ENCODE measurements at places on chromosomes 16 and 17.

DNA sequence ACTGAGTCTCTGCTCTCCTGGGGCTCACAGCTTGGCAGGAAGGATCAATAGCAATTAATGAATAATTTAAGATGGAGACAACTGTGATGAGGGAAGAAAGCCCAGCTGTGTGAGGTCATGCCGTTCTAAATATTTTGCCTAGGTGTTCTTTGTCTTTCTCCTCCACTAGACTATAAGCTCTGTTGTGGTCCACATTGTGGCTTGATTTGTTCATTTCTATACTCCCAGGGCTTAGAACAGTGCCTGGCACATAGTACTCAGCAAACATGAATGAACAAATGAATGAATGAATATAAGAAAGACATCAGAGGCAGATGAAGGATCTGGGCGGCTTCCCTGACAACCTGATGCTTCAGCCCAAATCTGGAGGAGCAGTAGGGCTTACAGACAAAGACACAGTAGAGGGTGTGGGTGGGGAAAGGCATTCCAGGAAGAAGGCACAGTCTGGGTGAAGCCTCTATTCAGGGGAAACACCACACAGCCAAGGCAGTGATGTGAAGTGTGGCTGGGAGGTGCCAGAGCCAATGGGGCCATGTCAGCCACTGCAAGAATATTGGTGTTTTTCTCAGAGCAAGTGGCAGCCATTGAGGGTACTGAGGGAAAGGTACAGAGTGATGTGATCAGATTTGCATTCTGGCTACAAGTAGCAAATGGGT lies 8.3 kb downstream of the CDH13 start:
- no peak for DNase-seq

DNA sequence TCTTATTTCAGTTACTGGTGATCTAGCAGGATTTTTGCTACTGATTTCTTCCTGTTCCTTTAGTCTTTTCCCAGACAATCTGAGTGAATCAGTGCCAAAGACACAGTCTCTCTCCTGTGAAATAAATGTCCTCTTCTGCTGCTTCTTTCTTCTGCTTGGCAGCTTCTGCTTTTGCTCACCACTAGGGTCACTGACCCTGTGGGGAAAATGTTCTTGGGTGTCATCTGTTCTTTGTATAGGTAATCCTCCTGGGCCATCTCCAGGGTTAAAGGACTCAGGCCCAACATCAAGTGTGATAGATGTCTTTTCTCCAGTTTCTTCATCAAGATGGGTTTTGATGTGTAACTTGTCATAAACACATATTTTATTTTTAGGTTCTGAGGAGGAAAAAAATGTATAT lies 5.2 kb downstream of the PALB2 start:
- no peak for DNase-seq

DNA sequence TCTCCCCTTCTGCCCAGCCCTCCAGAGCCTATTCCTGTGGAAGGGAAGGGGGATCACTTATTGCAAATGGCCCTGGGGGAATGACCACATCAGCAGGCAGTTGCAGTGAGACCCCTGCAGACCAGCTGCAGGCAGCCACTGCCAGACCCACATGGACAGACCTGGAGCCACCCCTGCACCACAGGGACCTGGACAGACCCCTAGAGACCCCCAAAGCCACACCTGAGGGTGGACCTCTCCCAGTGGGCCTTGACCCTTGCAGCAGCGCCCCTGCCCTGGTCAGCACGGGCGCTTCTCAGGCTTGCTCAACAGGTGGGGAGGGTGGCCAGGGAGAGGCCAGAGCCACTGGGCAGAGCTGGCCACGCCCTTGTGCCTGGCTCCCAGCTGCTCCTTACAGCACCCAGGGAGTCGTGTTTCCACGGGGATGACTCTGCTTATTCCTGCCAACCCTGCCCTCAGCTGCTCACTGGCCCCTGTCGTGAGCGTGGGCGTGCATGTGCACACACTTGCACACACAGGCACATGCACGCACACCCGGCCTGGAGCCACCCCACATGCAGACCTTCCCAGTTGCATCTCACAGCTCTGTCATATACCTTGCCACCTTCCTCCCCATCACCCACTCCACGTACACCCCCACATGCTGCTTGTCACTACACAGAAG lies 1.3 kb upstream of the SCN4A start:
- no peak for DNase-seq

- no peak for DNase-seq
Observed at GRCh38 chr17:79949656-79950209, 85.9 kb downstream of the TBC1D16 start.

DNA sequence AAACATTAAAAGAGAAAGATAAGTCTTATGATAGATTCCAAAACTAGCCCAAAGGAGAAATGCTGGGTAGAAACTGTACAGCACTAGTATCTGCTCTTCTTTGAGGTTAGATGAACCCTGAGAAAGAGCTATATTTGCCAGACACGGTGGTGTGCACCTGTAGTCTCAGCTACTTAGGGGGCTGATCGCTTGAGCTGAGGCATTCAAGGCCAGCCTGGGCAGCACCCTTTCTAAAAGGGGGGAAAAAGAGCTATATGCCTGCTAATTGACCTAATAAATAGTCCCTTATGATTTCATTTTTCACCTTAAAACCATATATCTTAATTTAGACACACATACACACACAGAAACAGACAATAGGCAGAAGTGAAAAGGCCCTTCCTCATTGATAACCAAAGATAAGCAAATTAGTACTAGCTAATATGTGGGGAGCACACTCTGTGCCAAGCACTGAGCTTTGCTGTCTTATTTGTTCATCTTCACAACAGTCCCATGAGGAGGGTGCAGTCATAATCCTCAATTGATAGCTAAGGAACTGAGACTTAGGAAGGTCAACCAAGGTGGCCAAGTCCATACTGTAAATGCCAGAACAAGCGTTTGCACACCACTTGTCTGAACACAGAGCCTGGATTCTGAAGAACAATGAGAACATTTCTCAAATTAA lies 56.6 kb upstream of the NLK start:
- DNase-seq = no peak

GRCh38 chr17:77125432-77125901 lies 15.3 kb upstream of the SEC14L1 start:
- no peak for DNase-seq

DNA sequence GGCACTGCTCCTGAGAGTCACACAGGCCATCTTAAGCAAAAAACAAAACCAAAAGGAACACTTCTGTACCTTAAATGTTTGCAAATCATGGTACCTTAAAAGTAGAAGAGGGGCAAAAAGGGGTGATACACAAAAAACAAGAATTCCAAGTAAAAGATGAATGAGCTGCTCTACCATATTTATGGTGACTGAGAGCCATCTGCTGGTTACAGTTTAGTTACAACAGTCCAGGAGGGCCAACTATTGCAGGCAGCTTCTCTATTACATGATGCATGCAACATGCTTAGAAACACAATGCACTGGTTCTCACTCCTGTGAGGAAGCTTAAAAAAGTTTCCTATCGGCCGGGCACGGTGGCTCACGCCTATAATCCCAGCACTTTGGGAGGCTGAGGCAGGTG lies 53.5 kb downstream of the STX8 start:
- DNase-seq = peak; percentile 3

DNA sequence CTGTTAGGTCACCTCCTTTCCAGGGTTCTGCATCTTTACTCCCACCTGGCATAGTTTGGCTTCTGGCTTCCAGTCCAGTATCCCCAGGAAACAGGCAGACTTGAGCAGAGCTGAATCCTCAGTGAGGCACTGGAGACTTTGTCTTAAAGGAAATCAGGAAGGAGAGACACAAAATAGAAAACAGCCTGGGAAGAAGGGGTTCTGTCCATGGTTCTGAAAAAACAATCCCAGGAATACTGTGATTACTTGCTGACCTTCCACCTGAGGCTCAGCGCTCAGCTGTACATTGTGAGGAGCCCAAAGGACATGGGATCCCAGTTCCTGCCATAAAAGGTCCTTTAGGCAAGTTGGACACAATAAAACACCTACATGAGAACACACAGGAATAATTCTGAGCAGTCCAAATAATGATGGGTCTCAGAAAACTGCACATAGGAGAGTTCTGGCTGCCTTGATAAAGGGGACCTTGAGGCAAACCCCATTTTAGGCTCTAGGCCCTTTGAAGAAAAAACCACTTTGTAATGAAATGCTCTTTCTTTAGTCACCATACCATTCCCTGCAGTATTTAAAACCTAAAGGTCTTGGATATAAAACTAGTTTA lies 81.4 kb upstream of the CRHR1 start:
- no peak for DNase-seq

GRCh38 chr17:10117581-10118001 lies 80.8 kb downstream of the GAS7 start:
- peak; percentile 25 for DNase-seq

DNA sequence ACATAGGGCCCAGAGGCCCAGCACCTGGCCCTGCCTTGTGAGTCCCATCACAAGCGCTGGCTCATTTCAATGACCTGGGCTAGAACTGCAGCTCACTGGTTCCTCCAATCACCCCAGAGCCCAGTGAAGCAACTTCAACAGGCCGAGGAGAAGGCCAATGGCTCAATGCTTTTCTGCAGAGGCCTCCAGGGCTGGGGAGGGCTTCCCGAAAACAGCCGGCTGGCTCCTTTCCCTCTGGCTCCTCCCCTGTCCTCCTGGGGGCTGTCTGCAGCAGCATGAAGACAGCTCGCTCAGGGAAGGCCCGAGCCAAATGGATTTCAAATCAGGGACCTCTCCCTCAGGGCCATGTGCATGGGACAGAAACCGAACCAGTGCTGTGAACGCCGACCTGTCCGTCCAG lies 121.6 kb downstream of the ZNF423 start:
- DNase-seq = no peak

- DNase-seq = no peak
Observed at GRCh38 chr17:2780256-2780655, 16.0 kb upstream of the RAP1GAP2 start.

GRCh38 chr17:34234616-34235015 lies 20.5 kb upstream of the CCL2 start:
- DNase-seq = no peak

GRCh38 chr17:50471009-50471905 lies 2.6 kb upstream of the CHAD start:
- no peak for DNase-seq

DNA sequence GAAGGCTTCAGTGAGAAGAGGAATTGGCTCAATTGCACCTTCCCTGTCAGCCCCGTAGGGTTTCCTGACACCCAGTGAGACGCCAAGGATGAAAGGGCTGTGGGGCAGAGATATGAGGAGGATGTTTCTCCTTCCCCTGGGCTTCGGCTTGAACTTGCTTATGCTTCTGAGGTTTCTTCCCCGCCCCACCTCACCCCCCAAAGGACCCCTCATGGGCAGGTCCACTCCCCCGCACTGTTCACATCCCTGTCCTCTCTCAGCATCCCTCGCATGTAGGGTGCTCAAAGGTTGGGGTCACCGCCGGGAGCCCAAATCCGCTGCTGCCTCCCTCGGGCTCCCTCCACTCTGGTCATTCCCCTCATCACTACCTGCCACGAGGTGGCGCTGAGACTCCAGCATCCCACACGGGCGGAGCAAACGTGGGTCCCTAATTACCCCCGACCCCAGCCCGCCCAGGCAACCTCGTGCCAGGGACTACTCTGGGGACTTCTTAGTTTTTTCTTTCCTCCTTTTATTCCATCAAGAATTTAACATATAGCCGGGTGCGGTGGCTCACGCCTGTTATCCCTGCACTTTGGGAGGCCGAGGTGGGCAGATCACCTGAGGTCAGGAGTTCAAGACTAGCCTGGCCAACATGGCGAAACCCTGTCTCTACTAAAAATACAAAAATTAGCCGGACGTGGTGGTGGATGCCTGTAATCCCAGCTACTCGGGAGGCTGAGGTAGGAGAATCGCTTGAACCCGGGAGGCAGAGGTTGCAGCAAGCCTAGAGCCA lies 3.3 kb upstream of the TRARG1 start:
- peak; percentile 34 for DNase-seq

DNA sequence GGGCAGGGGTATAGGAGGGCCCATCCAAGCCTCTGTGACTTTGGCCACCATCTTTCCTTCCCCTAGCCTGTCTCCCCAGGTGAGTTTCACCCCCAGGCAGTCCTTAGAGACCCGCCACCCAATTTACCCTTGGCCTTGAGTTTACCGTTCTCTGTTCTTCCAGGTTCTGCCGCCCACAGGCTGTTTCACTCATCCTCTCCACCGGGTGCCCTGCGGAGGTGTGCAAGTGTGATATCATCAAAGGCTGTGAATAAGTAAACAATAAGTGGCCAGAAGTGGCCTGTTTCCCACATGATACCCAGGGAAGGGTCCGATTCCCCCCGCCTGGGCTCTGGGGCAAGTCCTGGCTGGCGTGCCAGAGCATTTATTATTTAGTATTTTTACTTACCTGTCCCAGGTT lies 15.1 kb upstream of the TLCD3B start:
- DNase-seq = no peak

GRCh38 chr16:1052721-1053120 lies 19.8 kb upstream of the SSTR5 start:
- DNase-seq = no peak

GRCh38 chr17:80647746-80648145 lies 103.1 kb downstream of the RPTOR start:
- no peak for DNase-seq

DNA sequence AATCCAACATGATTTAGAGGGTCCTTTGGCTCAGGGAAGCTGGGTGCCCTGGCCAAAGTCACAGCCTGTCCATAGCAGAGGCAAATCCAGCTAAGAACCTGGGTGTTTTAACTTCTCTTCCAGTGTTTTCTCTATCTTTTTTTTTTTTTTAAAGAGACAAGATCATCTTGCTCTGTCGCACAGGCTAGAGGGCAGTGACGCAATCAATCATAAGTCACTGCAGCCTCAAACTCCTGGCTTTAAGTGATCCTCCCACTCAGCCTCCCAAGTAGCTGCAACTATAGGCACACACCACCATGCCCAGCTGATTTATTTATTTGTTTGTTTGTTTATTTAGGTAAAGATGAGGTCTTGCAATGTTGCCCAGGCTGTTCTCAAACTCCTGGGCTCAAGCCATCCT lies 14.8 kb upstream of the GRIN2A start:
- no peak for DNase-seq

- DNase-seq = no peak
Observed at GRCh38 chr16:69105501-69106361, at the start of gene HAS3. HAS3 (plus strand) TSS chr16:69105653; CDS start chr16:69109396, 3,743 bp downstream.

DNA sequence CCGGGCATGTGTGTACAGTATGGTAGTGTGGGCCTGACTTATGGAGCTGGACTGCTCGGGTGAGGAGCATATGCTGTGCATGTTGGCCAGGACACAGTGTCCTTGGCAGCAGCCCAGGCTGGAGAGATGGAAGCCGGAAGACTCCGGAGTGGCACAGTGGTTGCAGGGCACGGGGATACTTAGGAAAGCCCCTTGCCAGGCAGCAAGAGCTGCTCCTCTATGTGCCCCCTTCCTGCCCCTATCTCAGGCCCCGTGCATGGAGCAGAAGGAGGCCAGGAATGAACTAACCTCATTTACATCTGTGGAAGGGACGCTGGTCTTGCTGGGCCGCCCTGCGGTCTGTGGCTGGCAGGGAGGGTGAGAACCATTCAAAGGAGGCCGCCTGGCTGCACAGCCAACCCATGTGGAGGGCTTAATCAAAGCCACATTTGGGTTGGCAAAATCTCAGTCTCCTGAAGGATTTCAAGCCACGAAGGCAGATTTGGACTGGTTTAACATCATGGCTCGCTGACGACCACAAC lies 32.2 kb upstream of the RCVRN start:
- peak; percentile 22 for DNase-seq

- no peak for DNase-seq
Observed at GRCh38 chr16:31439519-31439918, 3.1 kb downstream of the ZNF843 start.

GRCh38 chr16:28125592-28125991 lies 62.1 kb upstream of the GSG1L start:
- no peak for DNase-seq

Measured in hypothalamus (tissue), 51 donors.